ENCODE measurements at places on chromosomes 1 and 21. TPM values are rescaled to one million over a fixed set of nuclear protein-coding genes. Genes with fewer than 3 reads are reported as not detected.

- no peaks in the 10 kb centered on the region for H3K36me3 ChIP-seq
- H3K27me3 ChIP-seq: 0 out of 2 replicates have a peak, but pooled peaks cover 3% of the 10 kb centered on the region
- H3K4me1 ChIP-seq: 0 out of 2 replicates have a peak, but pooled peaks cover 5% of the 10 kb centered on the region
Measured at GRCh38 chr1:203473781-203474305, 1.8 kb upstream of the PRELP start.

- DNase-seq: no peak
- H3K36me3 ChIP-seq: no peaks in the 10 kb centered on the region
- H3K27me3 ChIP-seq: no peaks in the 10 kb centered on the region
- no peak overlapping the region for H3K27ac ChIP-seq
- peaks cover 11% of the 10 kb centered on the region for H3K4me1 ChIP-seq
- H3K4me3 ChIP-seq: no peak overlapping the region
Measured at GRCh38 chr1:243505986-243506689, 250.3 kb downstream of the SDCCAG8 start.

DNA sequence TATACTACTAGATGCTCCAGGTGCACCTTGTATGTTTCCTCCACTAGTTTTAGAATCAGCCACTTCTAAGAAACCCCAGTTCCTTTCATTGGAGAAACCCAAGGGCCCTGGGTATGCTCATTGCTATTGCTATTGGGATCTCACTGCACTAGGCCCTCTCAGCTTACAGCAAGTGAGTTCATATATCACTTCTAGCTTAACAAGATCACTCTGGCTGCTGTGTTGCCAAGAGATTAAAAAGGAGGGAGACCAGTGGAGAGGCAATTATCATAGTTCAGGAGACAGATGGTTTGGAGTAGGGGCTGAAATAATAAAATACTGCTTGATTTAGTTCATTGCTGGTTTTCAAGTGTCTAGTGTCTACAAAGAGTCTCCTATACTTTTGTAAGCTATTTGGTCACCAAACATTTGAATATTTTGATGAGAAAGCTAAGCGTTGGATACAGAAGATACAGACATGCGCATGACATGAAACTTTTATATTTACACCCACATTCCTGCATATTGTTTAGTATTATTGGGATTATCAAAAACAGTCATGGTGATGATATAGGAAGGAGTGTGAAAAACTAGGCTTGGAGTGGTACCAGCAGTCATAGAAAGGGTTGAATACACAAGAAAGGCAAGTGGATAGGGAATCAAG is 671.9 kb downstream of the ADGRL2 start:
- DNase-seq: no peak
- no peaks in the 10 kb centered on the region for H3K36me3 ChIP-seq
- H3K4me3 ChIP-seq: no peak overlapping the region
- no peaks in the 10 kb centered on the region for H3K27me3 ChIP-seq

DNA sequence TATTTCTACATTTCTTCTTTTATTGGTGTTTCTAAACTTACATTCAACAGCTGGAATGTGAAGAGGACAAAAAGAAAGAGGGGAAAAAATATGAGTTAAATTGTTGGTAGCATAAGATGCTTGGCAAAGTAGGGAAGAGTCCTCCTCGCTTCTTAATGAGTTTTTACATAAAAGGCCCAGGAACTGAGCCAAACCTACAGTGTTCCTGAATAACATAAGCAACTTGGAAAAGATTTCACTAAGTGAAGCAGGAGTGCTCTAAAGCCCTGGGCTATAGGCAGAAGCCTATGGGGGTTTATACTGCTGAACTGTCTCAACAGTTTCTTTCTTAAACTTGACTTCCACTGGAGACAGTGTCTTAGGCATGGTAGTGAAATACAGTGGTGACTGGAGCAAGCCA is 115.0 kb upstream of the USP25 start:
- no peak for DNase-seq
- no peaks in the 10 kb centered on the region for H3K4me1 ChIP-seq
- no peaks in the 10 kb centered on the region for H3K36me3 ChIP-seq
- no peak overlapping the region for H3K27ac ChIP-seq

GRCh38 chr21:35981514-35982070 is 78.7 kb downstream of the SETD4 start:
- no peak overlapping the region for H3K27ac ChIP-seq
- no peaks in the 10 kb centered on the region for H3K27me3 ChIP-seq
- DNase-seq: no peak

DNA sequence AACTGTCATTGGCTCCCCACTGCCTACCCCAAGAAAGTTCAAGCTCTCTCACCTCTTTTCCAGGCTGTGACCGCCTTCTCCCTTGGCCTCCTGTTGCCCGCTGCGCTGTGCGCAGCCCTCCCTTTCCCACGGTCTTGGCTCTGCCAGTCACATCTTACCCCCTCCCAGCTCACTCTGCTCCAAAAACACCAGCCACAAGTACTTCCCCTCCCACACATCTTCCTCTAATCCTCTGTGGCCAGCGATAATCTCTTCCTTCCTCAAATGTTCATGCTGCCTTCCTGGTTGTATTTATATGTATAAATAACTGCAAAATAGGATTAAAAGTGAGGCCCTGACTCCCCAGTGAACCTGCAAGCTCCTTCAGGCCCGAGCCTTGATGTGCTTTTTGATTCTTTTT is 81.8 kb downstream of the AJAP1 start:
- no peak for DNase-seq
- H3K27me3 ChIP-seq: peaks cover 5% of the 10 kb centered on the region
- no peak overlapping the region for H3K4me3 ChIP-seq
- no peaks in the 10 kb centered on the region for H3K36me3 ChIP-seq
- H3K4me1 ChIP-seq: peaks cover 15% of the 10 kb centered on the region

DNA sequence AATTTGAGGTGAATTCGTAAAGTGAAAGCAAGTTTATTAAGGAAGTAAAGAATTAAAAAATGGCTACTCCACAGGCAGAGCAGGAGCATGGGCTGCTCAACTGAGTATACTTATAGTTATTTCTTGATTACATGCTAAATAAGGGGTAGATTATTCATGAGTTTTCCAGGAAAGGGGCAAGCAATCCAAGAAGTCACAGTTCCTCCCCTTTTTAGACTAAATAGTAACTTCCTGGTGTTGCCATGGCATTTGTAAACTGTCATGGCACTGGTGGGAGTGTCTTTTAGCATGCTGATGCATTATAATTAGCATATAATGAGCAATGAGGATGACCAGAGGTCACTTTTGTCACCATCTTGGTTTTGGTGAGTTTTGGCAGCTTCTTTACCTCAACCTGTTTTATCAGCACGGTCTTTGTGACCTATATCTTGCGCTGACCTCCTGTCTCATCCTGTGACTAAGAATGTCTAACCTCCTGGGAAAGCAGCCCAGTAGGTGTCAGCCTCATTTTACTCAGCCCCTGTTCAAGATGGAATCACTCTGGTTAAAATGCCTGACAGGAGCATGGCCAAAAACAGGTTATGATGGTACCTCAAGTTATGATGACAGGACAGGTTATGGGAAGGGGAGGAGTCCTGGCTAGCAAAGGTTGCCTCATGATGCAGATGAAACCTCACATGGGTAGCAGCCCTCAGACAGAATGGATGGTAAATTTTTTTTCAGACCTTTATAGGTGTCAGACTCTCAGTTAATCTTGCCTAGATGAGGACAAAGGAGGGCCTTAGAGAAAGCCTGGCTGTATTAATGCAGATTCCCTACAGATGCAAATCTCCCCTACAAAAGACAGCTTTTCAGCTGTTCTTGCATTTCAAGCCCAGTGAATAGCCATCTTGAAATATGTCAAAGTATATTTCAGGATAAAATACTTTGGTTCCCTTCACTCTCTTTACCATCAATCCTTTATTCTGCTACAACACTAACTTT is 49.7 kb downstream of the SIPA1L2 start:
- no peaks in the 10 kb centered on the region for H3K4me1 ChIP-seq
- H3K4me3 ChIP-seq: no peak overlapping the region
- H3K27ac ChIP-seq: no peak overlapping the region
- no peak for DNase-seq

DNA sequence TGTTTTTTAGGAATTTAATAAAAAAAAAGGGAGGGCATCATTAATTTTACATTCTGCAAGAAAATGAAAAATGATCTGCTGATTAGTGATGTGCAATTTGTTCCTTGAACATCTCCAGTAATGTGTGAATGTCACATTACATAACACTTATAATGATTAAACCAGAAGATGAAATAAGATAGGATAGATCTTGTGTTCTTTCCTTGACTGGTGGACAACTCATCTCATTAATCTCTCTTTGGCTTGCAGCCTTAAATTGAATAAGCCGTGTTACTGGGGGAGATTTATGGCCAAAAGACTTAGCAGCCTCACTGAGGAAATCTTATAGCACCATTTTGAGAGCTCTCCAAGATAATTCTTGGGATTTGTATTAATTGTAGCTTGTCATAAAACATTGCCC is 217.2 kb downstream of the ST6GALNAC3 start:
- H3K36me3 ChIP-seq: no peaks in the 10 kb centered on the region
- H3K27ac ChIP-seq: peak overlapping the region; percentile 95
- H3K27me3 ChIP-seq: no peaks in the 10 kb centered on the region
- H3K4me3 ChIP-seq: no peak overlapping the region

- no peak overlapping the region for H3K27ac ChIP-seq
- H3K36me3 ChIP-seq: no peaks in the 10 kb centered on the region
- H3K4me3 ChIP-seq: no peak overlapping the region
- H3K27me3 ChIP-seq: no peaks in the 10 kb centered on the region
- DNase-seq: no peak
- H3K4me1 ChIP-seq: no peaks in the 10 kb centered on the region
Measured at GRCh38 chr1:39501666-39502065, 10.2 kb downstream of the BMP8A start.

- H3K4me3 ChIP-seq: no peak overlapping the region
- no peaks in the 10 kb centered on the region for H3K27me3 ChIP-seq
- no peak for DNase-seq
- H3K36me3 ChIP-seq: no peaks in the 10 kb centered on the region
- H3K27ac ChIP-seq: no peak overlapping the region
Measured at GRCh38 chr21:45747802-45748445, 104.4 kb downstream of the PCBP3 start.

DNA sequence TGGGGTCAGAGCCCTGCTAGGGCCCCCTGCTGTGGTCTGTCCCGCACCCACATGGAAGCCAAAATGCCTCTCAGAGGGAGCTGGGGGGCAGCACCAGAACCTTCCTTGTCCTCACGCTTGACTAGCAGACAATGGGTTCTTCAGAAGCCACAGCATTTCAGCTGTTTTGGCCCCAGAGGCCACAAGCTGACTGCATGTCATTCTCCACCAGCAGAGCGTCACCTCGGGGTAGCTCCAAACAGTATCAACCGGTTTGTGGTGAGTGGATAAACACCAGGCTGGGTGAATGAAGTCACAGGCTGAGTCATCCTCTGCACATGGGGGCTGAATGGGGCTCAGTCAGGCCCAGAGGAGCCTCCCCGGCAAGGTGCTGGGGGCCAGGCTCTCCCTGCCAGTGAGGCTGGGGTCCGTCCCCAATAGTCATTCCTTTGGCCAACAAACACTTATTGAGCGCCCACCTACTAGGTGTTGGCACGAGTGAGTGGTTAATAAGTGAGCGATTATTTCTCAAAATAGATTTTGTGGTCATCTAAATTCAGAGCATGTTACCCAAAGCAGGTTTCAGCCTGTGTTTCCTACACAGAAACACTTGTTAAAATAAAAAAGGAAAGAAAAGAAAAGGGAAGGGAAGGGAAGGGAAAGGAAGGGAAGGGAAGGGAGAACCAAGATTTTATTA is 9.1 kb downstream of the OLIG1 start:
- peaks cover 12% of the 10 kb centered on the region for H3K4me1 ChIP-seq
- no peaks in the 10 kb centered on the region for H3K36me3 ChIP-seq
- no peaks in the 10 kb centered on the region for H3K27me3 ChIP-seq
- H3K4me3 ChIP-seq: no peak overlapping the region
- no peak overlapping the region for H3K27ac ChIP-seq

- H3K27me3 ChIP-seq: no peaks in the 10 kb centered on the region
- no peak for DNase-seq
- no peaks in the 10 kb centered on the region for H3K36me3 ChIP-seq
- no peak overlapping the region for H3K27ac ChIP-seq
Measured at GRCh38 chr1:220754212-220754917, 6.2 kb downstream of the MTARC2 start.

GRCh38 chr1:35718492-35719336 is at the start of gene C1orf216:
Gene C1orf216, minus strand, starts transcription at chr1:35718884. Its CDS starts 2,563 bp downstream, at chr1:35716321.
- peaks cover 27% of the 10 kb centered on the region for H3K4me1 ChIP-seq
- DNase-seq: peak; percentile 70
- peak within 1 kb of the TSS; percentile 75 for H3K4me3 ChIP-seq
- peaks cover 8% of the 10 kb centered on the region for H3K36me3 ChIP-seq

GRCh38 chr1:43987159-43987902 is 4.1 kb upstream of the CCDC24 start:
- DNase-seq: no peak
- peaks cover 16% of the 10 kb centered on the region for H3K4me1 ChIP-seq
- no peak overlapping the region for H3K4me3 ChIP-seq
- H3K36me3 ChIP-seq: no peaks in the 10 kb centered on the region
- no peaks in the 10 kb centered on the region for H3K27me3 ChIP-seq

DNA sequence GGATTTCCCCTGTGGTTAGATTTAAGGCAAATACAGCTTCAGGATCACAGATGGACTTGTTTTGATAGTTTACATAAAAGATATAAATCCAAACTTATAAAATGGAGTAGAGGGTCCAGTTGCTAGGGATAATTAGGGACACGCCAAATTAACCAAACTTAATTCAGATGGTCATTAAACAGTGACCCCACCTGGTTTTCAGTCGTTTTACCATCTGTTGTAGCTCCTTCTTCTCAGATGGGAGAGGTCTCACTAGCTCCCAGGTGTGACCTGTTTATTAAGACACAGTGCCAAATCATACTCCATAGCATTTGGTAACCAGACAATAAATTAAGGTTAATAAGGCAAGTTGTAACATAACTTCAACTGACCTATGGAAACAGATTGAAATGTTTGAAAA is 8.1 kb upstream of the GADD45A start:
- DNase-seq: no peak
- no peak overlapping the region for H3K4me3 ChIP-seq
- no peaks in the 10 kb centered on the region for H3K36me3 ChIP-seq
- H3K4me1 ChIP-seq: peaks cover 45% of the 10 kb centered on the region

- no peak overlapping the region for H3K27ac ChIP-seq
- H3K36me3 ChIP-seq: no peaks in the 10 kb centered on the region
- no peaks in the 10 kb centered on the region for H3K27me3 ChIP-seq
- no peak for DNase-seq
- no peaks in the 10 kb centered on the region for H3K4me1 ChIP-seq
Measured at GRCh38 chr21:44758141-44758561, 43.5 kb downstream of the UBE2G2 start.

GRCh38 chr1:227317523-227318015 is 723 bp downstream of the CDC42BPA start:
- H3K4me3 ChIP-seq: no peak overlapping the region
- H3K27me3 ChIP-seq: no peaks in the 10 kb centered on the region
- no peaks in the 10 kb centered on the region for H3K4me1 ChIP-seq
- H3K36me3 ChIP-seq: no peaks in the 10 kb centered on the region
- no peak overlapping the region for H3K27ac ChIP-seq
- DNase-seq: no peak

- H3K36me3 ChIP-seq: no peaks in the 10 kb centered on the region
- DNase-seq: no peak
- no peak overlapping the region for H3K27ac ChIP-seq
- H3K4me3 ChIP-seq: no peak overlapping the region
Measured at GRCh38 chr1:30406996-30407864, 316.2 kb downstream of the MATN1 start.

- H3K4me1 ChIP-seq: no peaks in the 10 kb centered on the region
- no peak overlapping the region for H3K4me3 ChIP-seq
- H3K27ac ChIP-seq: no peak overlapping the region
Measured at GRCh38 chr1:96164053-96164452, 557.5 kb upstream of the PTBP2 start.

The OR6K3 gene
- total RNA-seq: not detected

The NR1I3 gene
- total RNA-seq: not detected

The CFAP107 gene
- not detected for total RNA-seq

The CRNN gene
- total RNA-seq: not detected

The CLDN17 gene
- not detected for total RNA-seq

The LCE5A gene
- total RNA-seq: not detected

The KCNQ4 gene
- total RNA-seq: 2.3 TPM

The KCND3 gene
- total RNA-seq: not detected
